Activated CD4-positive, alpha-beta T cell treated with anti-CD3 and anti-CD28 coated beads, Interleukin-2, amount 50 U/mL, for 24 hours (primary cell): ENCODE measurements at places on chromosomes 11 and 22.

DNA sequence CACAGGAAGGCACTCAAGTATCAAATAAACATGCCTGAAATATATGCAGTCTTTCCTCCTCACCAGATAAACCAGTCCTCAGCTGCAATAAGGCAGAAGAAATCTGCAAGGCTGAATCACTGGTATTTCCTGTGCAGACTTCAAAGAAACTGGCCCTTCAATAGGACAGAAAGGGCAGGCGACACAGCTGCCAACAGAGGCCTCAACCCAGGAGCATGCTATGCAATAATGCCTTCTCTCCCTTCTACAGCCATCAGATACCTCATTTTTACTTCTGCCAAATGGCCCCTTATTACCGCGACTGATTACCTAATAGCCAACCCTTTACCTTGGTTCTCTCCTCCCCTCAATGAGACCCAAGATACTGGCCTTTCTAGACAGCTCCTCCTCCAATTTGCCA is 8.0 kb downstream of the NUMA1 start:
- no peak for DNase-seq

- no peak for DNase-seq
Measured at GRCh38 chr11:65448418-65449105, 26.0 kb downstream of the NEAT1 start.

- no peak for DNase-seq
Measured at GRCh38 chr11:57154739-57155138, 27.0 kb upstream of the LRRC55 start.

DNA sequence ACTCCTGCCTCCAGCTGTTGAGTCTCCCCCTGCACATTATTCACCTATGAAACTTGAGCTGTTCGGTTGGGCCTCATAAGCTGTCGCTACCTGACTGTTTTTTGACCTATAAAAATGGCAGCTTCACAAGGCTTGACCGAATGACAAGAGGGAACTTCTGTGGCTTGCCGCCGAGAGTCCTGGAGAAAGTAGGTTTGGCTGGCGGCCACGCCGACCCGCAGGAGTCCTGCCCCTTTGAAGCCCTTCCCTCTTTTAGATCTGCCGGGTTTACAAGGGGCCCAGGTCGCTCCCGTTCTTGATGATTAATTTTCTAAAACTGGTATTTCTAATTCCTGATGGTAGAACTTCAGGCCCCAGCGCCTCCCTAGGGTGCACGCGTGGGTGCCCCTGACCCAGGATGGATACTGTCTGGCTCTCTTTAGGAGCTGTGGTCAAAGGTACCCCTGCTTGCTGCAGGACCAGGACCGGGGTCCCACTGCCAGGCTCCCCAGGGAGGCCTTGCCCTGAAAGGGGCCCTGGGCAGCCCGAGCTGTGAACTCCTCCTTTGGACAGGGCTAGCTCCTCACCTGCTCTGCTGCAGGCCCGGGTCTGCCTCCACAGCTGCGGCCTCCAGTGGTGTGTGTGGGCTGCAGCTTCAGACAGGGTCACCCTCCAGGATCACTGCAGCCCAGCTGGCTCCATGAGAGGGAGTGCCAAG is 171.8 kb downstream of the CTTN start:
- DNase-seq: no peak

DNA sequence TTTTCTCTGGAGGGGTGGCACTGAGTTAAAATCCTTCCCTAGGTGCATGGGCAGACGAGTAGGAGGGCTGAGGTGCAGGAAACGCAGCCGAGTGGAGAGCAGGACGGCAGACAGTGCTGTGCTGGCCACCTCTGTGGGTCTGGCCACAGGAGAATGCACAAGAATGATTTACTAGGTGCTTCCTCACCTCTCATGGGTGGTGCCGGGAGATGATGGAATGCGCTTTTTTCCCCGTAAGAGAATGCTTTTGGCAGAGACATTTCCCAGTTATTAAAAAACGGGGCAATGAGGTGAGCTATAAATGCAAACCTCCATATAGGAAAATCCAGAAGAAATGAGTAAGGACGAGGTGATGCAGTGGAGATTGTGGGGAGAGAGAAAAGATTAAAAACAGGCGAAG is 86.1 kb downstream of the ADAMTS15 start:
- no peak for DNase-seq

GRCh38 chr22:22752556-22753477 is 108.4 kb downstream of the GGTLC2 start:
- DNase-seq: no peak

DNA sequence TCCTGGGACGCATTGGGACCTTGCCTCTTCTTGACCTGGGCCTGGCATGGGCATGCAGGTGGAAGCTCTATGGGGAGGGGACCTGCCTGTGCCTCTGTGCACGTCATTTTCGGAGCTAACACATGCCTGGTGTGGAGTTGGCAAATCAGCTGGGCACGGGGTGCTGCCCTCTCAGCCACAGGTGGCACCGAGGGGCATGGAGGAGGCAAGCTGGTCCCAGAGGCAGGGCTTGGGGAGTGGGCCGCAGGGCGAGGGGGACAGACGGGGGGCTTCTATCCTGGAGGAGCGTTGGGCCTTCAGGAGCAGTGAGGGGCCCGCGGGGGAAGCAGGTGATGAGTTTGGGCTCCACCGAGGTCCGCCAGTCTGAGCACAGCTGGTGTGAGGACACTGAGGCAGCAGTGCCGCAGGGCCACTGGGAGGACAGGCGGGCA is 362.0 kb downstream of the TBC1D22A start:
- no peak for DNase-seq

- DNase-seq: peak; percentile 17
Measured at GRCh38 chr11:122656631-122657101, 1.1 kb downstream of the UBASH3B start.

- no peak for DNase-seq
Measured at GRCh38 chr11:94630221-94630620, 63.1 kb downstream of the PIWIL4 start.

DNA sequence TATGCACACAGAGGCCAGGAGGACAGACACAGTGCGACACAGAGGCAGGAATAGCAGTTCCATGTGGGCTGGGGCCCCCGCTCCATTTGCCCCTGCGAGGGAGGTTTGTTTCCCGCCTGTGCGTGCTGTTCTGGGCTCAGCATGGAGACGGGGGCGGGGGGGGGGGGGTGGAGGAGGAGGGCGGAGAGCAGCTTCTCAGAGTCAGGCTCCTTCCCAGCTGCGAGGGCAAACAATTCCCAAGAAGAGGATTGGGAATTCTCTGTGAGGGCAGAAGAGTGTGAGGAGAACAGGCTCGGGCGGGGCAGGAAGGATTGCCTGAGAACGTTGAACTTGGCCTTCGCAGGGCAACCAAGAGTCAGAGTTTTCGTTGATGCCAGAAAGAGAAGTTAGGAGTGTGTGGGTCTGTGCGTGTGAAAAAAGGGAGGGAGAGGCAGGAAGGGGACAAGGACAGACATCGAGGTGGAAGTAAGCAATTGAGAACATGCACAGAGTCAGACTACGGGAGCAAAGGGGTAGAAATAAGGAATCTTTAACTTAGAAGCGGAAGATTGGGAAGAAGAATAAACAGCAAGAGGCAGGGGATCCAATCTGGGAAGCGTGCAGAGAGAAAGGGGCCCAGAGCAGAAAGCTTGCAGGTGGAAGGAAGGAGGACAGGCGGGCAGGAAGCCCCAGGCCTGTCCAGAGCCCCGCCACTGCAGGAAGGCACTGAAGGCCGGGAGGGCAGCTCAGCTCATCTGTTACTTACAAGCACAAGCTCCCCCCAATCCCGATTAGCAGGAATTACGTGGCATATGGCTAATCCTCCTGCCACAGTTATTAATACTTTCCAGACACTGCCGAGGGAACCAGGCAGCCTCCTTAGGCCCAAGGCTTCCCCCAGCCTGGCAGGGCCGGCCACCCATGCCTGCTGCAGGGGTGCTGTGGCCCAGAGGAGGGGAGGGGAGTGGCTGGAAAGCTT is 15.6 kb upstream of the JAM3 start:
- no peak for DNase-seq

GRCh38 chr11:71489311-71490043 is 36.5 kb downstream of the NADSYN1 start:
- DNase-seq: peak; percentile 40

GRCh38 chr11:117766026-117766425 is 31.0 kb downstream of the DSCAML1 start:
- DNase-seq: no peak

GRCh38 chr11:68406324-68407313 is 53.9 kb upstream of the PPP6R3 start:
- DNase-seq: no peak
